ENCODE measurements at places on chromosomes 13 and 19. TPM values are rescaled to one million over a fixed set of nuclear protein-coding genes. Genes with fewer than 3 reads are reported as not detected.

The PPP1R13L gene
- 6.0 TPM for total RNA-seq

The ZNF534 gene
- total RNA-seq, result not detected

The KCNN4 gene
- not detected for total RNA-seq

The ZNF571 gene
- 1.6 TPM for total RNA-seq

The ITGBL1 gene
- total RNA-seq, result 4.2 TPM

The LILRA6 gene
- total RNA-seq, result not detected

The CCL25 gene
- total RNA-seq, result not detected

The CLDN10 gene
- not detected for total RNA-seq

The TEX101 gene
- total RNA-seq, result not detected

The ZIC2 gene
- total RNA-seq, result not detected
